Stimulated activated naive CD8-positive, alpha-beta T cell treated with anti-CD3 and anti-CD28 coated beads, Interleukin-15, amount 100 ng/mL, for 72 hours (primary cell): ENCODE measurements at places on chromosomes 16 and 17.

DNA sequence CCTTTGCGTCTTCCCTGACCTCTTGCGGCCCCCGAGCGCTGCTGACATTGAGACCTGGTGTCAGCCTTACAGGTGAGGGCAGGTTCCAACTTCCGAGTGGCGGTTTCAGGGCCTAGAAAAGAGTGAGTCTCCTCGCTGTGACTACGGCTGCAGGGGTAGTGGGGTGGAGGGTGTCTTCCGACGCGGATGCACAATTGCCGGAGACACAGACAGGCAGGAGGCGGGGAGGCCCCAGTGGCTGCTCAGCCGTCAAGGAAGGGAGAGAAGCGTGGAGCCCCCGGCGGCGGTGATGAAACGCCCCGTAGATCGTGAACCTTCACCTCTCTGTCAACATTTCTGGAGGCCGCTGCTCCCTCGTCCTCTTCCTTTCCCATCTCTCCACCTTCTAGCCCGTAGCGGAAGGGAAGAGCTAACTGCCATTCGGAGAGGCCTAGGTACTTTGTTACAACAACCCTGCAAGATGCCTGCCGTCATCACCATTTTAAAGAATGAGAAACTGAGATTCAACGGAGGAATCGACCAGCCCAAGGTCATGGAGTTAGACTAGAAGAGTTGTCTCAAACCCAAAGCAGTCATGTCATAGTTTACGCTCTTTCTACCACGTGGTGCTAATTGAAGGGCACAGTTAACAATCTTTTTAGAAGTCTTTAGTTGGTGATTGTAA lies 485 bp downstream of the DNAJA3 start:
- no peak for DNase-seq

- no peak for DNase-seq
Measured at GRCh38 chr16:24430954-24431760, 108.2 kb upstream of the RBBP6 start.

DNA sequence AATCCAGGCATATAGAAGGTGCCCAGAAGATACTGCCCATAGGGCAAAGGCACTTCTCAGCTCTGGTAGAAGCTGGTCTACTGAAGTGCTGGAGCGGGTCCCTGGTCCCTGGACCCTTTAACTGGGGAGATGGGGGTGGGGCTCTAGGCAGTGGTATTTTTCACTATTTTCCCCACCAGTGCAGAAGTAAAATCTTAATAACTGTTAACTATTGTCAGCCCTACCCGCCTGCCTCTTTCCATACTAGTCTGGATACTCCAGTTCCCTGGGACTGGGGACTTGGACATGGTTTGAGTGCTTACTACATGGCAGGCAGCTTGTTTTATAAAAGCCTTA lies 24.6 kb downstream of the IGF2BP1 start:
- no peak for DNase-seq

DNA sequence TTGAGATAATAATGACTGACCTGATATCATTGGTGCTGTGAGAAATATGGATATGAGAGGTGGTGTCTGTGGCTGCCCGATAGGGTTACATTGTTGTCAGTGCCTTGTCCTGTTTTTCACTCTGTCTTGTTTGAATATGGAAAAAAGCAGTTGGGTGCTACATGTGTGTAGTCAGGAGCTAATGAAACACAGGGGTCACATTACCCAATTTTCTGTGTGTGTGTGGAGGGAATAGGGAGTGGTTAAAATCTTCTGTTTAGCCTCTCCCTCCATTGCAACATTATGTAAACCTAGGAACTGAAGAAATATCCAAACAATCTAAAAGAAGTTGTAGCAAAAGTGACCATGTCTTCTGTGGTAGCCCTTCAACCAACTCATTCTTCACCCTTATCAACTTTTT lies 527.7 kb upstream of the SOX9 start:
- no peak for DNase-seq

- DNase-seq, result no peak
Measured at GRCh38 chr17:30848021-30848420, 16.3 kb downstream of the ATAD5 start.

DNA sequence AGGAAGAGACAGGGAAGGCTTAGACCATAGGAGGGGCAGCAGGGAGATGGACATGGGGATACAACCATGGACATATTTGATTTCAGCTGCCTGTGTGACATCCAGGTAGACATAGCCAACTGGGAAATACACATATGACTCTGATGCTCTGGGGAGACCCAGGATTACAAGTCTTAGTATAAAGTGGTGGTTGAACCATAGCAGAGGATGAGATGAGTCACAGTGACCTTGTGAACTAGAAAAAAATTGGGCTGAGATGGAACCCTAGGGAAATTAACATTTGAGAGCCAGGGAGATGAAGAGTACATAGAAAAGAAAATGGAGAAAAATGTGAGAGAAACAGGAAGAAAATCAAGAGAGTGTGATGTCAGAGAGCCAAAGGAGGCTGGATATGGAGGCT lies 10.2 kb downstream of the MARCHF10 start:
- DNase-seq, result no peak

- DNase-seq, result no peak
Measured at GRCh38 chr16:14172200-14172809, 101.2 kb downstream of the MRTFB start.

DNA sequence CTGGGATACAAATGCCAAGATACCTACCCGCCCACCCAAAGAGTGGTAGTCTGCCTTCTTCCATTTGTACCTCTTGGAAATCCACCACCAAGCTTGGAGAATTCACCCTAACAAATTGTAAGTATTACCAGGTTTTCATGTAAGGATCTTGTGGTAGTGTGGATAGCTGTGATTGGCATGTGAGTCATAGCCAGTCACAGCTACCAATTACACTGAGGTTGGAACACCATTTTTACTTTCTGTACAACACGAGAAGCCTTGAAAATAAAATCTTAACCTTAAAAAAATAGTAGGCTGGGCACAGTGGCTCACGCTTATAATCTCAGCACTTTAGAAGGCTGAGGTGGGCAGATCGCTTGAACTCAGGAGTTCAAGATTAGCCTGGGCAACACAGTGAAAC lies 18.5 kb upstream of the SLC35G3 start:
- DNase-seq, result no peak

- peak; percentile 36 for DNase-seq
Measured at GRCh38 chr16:67430504-67430976, 381 bp upstream of the HSD11B2 start.

GRCh38 chr17:48644159-48644558 lies 18.0 kb upstream of the HOXB9 start:
- DNase-seq, result no peak

GRCh38 chr17:44901411-44901921 lies 2.2 kb upstream of the EFTUD2 start:
- DNase-seq, result no peak

DNA sequence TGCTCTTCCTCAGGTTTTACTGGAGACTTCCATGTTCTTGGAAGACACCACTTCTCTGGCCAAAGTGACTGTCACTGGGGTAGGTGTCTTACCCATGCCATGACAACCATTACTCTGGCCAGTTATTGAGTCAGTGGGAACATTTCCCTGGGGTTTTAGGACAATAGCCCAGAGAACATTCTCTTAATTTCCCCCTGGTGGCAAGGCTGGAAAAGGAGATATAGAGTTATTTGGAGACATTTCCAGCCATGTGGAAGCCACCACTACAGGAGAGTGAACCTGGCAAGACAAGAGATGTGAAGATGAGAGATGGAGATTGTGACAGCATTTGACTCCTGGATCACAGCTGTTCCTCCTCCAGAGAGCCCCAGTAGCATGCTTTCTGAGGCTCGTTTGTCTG lies 106.2 kb downstream of the CDK5R1 start:
- no peak for DNase-seq

DNA sequence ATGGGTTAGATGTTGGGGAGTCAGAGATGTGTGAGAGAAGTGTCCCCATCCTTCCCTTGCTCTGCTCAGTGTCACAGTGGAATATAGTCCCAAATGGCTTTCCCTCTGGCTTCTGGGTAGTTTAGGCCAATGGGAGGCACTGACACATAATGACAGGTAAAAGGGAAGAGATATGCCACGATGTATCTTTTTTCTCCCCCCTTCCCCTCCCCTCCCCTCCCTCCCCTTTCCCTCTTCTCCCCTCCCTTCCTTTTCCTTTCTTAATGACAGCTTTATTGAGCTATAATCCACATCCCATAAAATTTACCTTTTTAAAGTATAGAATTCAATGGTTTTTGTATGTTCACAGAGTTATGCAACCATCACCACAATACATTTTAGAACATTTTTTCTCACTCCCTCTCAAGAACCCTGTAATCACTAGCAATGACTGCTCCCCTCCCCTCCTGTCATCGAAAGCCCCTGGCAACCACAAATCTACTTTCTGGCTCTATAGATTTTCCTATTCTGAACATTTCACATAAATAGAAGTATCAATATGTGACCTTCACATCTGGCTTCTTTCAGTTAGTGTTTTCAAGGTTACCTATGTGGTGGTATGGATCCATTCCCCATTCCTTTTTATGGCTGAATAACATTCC lies 617 bp upstream of the CCR7 start:
- DNase-seq, result no peak

- DNase-seq, result peak; percentile 66
Measured at GRCh38 chr16:31695667-31696066, 168.0 kb downstream of the AHSP start.

- DNase-seq, result no peak
Measured at GRCh38 chr17:48047113-48047740, 932 bp upstream of the NFE2L1 start.

GRCh38 chr16:49544828-49545227 lies 171.2 kb downstream of the C16orf78 start:
- no peak for DNase-seq

DNA sequence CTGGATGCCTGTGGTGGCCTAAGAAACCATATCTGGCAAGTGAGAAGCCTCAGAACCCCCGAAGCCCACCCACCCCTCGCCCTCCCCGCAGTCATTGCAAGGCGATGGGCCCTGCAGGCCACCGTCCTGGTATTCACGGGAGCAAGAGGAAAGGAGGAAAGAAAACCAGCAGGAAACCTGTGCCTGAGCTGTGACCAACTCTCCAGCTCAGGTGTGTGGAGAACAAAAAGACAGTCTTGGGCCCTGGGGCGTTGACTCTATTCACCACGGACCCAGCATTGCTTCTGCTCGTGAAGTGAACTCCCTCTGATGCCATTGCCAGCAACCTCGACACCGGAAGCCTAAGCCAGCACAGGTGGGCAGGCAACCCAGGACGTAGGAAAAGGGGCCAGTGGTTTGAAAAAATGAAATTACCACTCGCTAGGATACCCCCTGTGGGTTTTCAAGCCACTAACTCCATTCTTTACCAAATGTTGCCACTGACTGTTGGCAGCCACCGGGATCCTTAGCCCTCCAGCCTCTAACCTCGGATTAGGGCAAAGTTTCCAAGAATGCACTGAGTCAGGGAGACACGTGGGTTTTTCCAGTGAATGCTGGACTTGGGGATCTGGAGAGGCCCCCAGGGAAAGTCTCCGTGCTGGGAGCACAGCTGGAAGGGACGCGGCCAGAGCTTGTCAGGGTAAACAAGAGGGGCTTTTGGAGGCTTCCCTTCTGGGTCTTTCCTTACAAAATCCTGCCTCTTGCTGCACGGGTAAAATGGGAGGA lies 25.1 kb downstream of the FA2H start:
- DNase-seq, result no peak

DNA sequence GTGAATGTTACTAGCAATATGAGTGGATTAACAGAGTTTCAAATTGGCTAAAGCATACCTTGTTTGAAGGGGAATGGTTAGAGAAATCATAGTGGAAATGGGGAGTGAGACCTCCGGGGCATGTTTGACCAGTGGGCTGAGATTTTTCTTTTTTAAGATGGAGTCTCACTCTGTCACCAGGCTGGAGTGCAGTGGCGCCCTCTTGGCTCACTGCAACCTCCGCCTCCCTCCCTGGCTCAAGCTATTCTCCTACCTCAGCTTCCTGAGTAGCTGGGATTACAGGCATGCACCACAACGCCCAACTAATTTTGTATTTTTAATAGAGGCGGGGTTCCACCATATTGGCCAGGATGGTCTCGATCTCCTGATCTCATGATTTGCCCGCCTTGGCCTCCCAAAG lies 9.6 kb downstream of the CDRT15 start:
- no peak for DNase-seq

DNA sequence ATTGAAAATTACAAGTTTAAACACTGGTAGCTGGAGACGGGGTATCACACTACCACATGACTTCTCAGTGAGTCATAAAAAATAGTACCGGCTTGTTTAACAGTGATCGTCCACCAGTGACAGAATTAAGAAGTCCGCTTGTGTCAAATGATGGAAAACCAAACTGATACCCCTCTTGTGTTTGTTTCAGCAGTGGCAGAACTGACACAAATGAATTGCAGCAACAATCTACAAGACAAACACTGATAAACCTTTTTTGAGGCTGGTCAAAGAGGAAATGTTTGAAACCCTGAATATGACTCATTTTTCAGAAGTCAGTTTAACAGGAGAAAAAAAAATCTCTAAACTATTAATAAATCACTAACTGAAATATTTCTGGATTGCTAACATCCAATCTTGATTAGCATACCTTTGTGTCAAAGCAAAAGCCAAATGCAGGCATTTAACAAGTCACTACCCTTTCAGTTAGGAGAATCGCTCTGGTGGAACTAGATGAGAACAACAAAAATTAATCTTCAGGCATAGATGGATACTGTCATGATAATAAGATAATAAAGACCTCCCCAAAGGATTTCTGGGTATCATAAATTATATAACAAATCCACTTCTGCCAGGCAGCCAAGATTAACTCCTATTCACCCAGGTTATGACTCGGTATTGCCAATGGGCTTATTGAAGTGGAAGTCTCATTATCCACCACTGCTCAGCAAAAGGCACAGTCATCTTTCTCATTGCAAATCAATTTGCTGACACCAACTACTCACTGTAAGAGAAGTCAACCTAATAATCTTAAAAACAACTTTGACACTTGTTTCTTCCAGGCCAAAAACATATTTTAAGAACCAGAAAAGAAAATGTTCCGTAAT lies 20.8 kb downstream of the DCUN1D3 start:
- no peak for DNase-seq

- no peak for DNase-seq
Measured at GRCh38 chr17:50163843-50164696, 1.7 kb upstream of the SGCA start.

DNA sequence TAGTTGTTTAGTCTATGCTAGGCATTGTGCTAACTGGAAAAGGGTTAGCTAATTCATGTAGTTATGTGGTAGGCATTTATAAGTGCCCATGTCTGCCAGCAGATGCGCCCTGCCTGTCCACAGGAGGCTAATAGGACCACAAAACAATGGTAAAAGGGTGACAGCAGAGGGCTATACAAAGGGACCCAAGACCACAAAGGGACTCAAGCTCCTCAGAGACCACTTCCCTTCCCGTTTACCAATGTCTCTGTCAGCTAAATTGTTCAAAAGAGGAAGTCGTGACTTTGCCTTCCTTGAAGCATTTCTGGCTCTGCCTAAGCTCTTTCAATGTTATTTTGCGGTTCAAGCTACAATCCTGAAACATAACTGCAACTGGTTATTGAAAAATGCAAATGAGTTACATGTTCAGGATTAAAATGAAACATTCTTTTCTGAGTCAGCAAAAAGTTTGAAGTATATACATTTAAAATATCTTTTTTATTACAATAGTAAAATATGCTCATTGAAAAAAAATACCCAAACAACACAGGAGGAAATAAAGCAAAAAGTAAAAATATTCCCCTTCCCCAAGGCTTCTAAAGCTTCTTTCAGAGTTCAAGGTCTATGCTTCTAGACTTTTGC lies 149.2 kb downstream of the MAF start:
- DNase-seq, result no peak

- DNase-seq, result no peak
Measured at GRCh38 chr17:8145811-8146210, 6.4 kb downstream of the PER1 start.
